ENCODE measurements at places on chromosomes 3 and 15.

- no peaks in the 10 kb centered on the region for H3K27me3 ChIP-seq
- DNase-seq: no peak
- H3K36me3 ChIP-seq: peaks cover 3% of the 10 kb centered on the region
- no peak overlapping the region for H3K4me3 ChIP-seq
These were observed 14.9 kb upstream of the PSTPIP1 start for GRCh38 chr15:76979996-76980520.

- DNase-seq: no peak
- H3K4me1 ChIP-seq: peaks cover 81% of the 10 kb centered on the region
- peak overlapping the region; percentile 25 for H3K4me3 ChIP-seq
These were observed 110.6 kb upstream of the TSPAN3 start for GRCh38 chr15:77181305-77182074.

GRCh38 chr3:89699771-89700170 lies 592.4 kb downstream of the EPHA3 start:
- no peak overlapping the region for H3K4me3 ChIP-seq
- no peak for DNase-seq
- no peaks in the 10 kb centered on the region for H3K4me1 ChIP-seq
- H3K36me3 ChIP-seq: peaks cover 13% of the 10 kb centered on the region

GRCh38 chr15:58546635-58547627 lies 115.1 kb downstream of the LIPC start:
- no peaks in the 10 kb centered on the region for H3K36me3 ChIP-seq
- peaks cover 10% of the 10 kb centered on the region for H3K4me1 ChIP-seq
- H3K27ac ChIP-seq: no peak overlapping the region
- no peaks in the 10 kb centered on the region for H3K27me3 ChIP-seq
- no peak overlapping the region for H3K4me3 ChIP-seq
- DNase-seq: no peak

DNA sequence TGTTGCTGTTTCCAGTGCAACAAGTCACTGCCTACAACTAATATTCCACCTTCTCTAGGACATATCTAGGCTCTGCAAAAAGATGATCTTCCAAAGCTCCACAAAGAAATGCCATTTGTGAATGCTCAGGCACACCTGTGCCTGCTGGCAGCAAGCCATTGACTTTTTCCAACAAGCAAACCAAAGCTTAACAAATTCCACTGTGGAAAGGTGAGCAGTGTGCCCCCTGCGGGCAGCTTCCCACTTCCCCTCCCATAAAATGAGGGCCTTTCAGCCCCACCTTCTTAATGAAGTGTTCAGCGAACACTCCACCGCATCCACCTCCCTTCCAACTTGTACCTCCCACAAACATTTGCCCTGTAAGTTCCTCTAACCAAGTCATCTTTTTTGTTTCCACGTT lies 157.5 kb upstream of the SLC24A5 start:
- peaks cover 2% of the 10 kb centered on the region for H3K36me3 ChIP-seq
- no peak overlapping the region for H3K4me3 ChIP-seq
- DNase-seq: no peak
- peaks cover 19% of the 10 kb centered on the region for H3K27me3 ChIP-seq
- H3K4me1 ChIP-seq: no peaks in the 10 kb centered on the region

DNA sequence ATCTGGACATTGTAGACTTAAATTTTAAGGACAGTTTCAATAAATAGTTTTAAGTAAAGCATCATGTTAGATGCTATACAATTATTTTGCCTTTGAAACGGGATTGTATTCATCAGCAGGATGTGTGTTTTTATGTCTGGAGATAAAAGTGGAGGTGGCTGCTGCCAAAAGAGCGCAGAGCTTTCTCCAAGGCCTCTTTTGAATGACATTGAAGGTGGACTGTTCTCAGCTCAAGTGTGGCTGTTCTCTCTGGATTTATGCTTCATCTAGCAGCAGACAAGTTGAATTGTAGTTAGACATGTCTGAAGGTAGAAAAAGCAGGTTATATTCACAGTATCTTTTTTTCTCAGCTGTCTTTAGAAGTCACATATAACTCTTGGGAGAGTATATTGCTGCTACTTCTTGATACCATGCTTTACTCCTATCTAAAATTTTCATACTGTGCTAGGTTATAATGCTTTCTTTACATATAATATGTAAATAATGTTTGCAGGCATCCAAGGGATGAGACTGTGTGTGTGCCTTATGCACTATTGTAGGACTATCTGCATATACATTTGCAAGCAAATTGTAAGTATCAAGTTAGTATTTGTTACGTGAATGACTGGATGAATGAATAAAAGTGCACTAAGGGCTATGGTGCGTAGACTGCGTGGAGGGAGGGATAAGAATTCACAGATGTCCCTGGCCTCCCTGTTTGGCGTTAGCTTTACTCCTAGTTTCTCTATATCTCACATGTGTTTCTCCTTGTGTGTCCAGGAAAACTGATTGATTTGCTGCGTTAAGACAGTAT lies 340.1 kb downstream of the NAALADL2 start:
- no peak overlapping the region for H3K27ac ChIP-seq
- H3K4me1 ChIP-seq: no peaks in the 10 kb centered on the region
- no peak for DNase-seq
- no peak overlapping the region for H3K4me3 ChIP-seq
- no peaks in the 10 kb centered on the region for H3K27me3 ChIP-seq

DNA sequence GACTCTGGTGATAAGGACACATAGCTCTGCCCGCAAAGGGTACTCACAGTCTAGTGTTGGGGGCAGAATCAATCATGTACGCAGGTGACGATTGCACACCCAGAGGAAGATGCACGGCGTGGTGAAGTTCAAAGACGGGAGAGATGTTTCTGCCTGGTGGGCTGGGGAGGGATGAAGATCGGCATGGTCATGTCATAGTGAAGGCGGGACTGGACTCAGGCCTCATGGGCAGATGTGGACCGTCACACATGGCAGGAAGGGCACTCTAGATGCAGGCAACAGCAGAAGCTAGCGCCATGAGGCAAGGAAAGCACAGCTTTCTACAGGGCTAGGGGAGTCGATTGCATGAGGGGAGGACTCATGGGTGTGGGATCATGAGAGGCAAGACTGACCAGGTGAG lies 240.6 kb downstream of the OPA1 start:
- H3K27ac ChIP-seq: no peak overlapping the region
- no peaks in the 10 kb centered on the region for H3K4me1 ChIP-seq
- H3K27me3 ChIP-seq: peaks cover 16% of the 10 kb centered on the region

DNA sequence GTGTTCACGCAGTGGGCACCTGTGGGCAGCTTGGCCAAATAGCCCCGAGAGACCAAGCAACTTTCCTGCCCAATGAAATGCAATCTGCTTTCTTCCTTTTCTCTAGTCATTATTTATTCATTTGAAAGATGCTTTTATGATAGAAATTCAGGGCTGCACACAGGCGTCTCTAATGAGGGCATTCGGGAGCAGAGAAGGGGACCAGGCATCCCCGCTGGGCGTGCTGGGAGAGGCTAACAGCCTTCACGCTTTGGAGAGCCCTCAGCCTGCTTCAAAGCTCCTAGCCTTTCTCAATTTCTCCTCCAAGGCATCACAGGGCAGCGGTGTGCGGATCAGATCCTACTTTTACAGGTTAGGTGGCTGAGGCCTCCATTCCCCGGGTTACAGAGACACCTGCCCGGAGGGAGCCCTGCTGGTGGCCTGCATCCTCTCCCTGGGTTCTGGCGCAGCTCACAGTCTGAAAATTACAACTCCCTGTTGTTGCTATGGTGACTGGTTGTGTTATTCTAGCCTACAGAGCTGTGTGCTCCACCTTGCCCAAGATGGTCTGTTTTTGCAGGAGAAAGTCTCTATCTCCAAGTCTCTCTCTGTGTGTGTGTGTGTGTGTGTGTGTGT lies 21.8 kb upstream of the KLF13 start:
- H3K36me3 ChIP-seq: no peaks in the 10 kb centered on the region
- no peak for DNase-seq
- H3K4me1 ChIP-seq: peaks cover 60% of the 10 kb centered on the region
- no peaks in the 10 kb centered on the region for H3K27me3 ChIP-seq
- no peak overlapping the region for H3K27ac ChIP-seq

DNA sequence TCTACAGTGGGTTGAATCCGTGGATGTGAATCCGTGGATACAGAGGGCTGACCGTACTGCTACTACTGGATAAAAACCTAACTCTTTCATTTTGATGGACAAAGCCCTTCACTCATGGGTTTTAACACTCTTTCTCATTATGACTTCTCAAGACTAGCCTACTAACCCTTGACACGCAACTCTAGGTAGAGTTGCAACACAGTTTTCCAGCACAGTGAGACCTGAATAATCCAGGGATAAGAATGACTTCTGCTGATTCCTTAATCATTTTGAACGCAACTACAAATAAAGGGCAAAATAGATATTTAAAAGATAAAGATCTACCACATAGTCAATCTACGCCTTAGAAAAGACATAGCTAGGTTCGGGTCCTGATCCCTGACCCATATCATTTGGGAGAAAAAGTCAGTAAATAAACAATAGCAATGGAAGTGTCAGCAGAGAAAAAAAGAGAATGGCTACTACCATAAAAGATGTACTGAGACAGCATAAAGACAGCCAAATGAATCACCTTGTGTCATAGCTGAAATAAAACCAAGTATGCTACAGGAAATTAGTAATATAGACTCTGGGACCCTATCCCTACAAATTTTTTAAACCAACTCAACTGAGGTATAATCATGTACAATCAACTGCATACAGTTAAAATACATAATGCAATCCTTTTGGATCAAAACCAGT lies 87.6 kb downstream of the DPH6 start:
- no peak overlapping the region for H3K27ac ChIP-seq
- no peaks in the 10 kb centered on the region for H3K27me3 ChIP-seq
- H3K4me3 ChIP-seq: no peak overlapping the region
- no peaks in the 10 kb centered on the region for H3K36me3 ChIP-seq
- DNase-seq: no peak

All from naive thymus-derived CD8-positive, alpha-beta T cell (primary cell).